ENCODE measurements at places on chromosomes 12 and 14.
A peak's percentile ranks its signal among the peaks of the same experiment; 100 is the strongest.

GRCh38 chr12:126404293-126404881 is 1339.2 kb downstream of the AACS start:
- DNase-seq = no peak

GRCh38 chr14:95431199-95432143 is 85.0 kb downstream of the SYNE3 start:
- no peak for DNase-seq

GRCh38 chr12:6198051-6198450 is 2.1 kb upstream of the CD9 start:
- no peak for DNase-seq

DNA sequence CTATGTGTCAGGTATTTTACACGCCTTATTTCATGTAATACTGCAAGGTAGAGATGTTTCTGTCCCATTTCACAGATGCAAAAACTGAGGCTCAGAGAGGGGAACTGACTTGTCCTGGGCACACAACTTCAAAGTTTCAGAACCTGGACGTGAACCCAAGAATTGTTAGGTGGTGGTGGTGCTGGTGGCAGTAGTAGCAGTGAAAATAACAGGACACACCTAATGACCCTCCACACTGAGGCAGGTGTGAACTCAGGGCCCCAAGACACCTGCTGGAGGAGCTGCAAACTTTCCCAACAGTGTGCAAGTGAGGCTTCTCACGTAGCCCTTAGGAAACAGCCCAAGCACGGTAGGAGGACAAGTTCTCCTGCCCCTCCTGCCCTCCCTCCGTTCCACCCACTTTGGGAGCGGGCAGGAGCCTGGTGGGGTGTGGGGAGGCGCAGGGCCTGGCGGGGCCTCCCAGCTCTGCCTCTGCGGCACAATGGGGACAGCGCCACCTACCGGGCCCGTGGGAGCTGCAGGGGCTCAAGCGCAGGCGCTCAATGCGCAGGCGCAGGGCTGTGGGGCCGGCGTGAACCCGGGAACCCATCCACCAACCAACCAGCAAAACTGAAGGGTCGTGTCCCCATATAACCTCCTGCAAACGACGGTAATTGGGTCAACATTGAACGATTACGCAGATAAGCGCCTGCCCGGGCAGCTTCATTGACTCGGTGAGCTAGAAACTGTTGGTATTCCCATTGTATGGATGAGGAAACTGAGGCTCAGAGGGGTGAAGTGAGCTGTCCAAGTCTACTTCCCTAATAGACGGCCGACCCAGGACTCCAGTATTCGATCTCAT is 12.0 kb upstream of the TRPV4 start:
- DNase-seq = peak; percentile 99

GRCh38 chr14:35416108-35416750 is 11.7 kb upstream of the NFKBIA start:
- DNase-seq = peak; percentile 79

DNA sequence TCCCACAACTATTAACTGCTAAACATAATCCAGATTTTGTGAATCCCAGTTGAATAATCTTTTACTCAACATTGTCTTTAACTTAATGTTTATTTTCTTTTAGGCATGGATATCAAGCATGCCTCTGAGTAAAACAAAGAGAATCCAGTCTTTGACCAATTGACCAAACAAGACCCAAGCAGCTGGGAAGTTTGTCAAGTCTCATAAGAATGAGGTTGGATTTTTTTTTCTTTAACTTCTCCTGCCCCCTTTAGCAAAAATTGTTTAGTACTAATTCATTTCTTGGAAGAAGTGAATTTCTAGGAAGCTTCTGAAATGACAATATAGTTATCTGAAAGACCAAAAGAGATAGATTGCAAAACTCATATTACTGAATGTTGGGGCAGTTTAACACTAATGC is 89.9 kb downstream of the OTOGL start:
- DNase-seq = no peak

- peak; percentile 64 for DNase-seq
Observed at GRCh38 chr12:67482751-67483661, 165.5 kb upstream of the DYRK2 start.

GRCh38 chr12:5453466-5453865 is 21.6 kb downstream of the NTF3 start:
- no peak for DNase-seq

DNA sequence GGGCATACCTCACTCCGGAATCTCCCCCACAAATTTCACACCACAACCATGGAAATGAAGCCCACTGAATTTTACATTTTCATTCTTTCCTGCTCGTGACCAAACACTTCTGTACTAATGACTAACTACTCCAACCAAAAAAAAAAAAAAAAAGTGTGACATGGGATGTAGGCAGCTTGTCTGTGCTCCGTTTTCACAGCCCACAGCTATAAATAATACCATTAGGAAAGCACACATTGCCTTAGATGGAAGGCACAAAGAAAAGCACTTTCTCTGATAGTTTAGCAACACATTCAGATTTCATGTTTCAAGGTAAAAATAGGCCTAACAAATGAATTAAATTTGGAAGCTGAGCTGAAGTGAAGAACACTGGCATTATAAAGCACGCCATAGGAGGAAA is 42.5 kb downstream of the DUSP6 start:
- DNase-seq = no peak

GRCh38 chr14:103123634-103124500 is 606 bp downstream of the TNFAIP2 start:
- DNase-seq = no peak

DNA sequence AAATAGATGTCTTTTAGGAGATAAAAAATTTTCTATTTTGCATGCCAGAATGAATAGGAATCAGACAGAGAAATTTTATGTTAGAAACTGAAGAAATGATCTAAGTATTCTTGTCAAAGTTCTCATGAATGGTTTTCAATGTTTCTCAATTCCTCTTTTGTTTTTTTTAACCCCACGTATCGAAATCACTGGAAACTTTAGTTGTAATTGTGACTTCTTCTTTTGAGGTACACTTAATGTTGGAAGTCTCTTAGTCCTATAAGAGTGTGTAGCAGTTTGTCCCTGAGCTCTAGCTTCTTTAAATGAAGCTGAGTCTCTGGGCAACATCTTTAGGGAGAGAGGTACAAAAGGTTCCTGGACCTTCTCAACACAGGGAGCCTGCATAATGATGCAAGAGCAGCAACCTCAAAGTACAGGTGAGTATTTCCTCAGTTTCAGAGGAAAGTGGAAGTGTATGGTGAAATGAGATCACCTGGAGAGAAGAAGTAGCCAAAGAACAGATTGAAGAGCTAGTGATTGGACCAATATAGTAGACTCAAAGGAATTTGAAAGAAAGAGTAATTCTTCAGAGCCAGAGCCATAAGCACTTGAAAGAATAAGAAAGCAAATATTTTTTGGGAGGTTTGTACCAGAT is at the start of gene CLEC6A:
CLEC6A (plus strand) TSS at position 236 of the 634 bp plus-strand sequence; CDS start at position 386, 150 bp downstream.
- no peak for DNase-seq

GRCh38 chr14:72625689-72626088 is 268.2 kb downstream of the DPF3 start:
- DNase-seq = no peak

DNA sequence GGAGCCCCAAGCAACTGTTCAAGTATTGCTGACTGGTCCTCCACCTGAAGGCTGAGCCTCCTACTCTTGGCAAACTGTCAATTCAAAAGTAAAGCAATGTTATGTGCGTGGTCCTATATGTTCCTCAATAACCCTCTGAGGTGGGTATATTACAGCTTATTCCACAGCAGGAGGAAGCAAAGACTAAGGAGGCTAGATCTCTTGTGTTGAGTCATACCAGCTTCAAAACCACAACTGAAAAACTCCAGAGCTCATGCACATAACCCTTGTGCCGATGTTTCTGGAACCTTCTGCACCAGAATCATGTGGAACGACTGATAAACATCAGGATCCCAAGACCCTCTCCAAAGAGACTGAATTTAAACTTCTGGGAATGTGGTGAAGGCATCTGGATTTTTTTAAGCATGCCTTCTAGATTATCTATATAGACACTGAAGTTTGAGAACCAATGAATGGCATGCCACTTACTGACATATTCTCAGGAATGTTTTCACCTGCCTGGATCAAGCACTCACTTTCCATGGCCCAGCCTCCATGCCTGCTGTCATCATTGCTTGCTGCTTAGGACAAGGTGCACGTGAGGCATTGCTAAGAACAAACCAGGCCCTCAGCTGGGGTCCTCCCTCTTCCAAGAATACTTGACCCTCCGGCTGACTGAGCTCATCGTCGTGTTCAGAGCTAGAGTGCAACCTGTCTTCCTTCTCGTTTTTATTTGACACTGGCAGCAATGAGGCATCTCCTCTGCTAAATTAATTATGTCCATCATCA is 194.7 kb downstream of the BCL11B start:
- no peak for DNase-seq

GRCh38 chr12:118544569-118544968 is 168.2 kb downstream of the SUDS3 start:
- DNase-seq = no peak

DNA sequence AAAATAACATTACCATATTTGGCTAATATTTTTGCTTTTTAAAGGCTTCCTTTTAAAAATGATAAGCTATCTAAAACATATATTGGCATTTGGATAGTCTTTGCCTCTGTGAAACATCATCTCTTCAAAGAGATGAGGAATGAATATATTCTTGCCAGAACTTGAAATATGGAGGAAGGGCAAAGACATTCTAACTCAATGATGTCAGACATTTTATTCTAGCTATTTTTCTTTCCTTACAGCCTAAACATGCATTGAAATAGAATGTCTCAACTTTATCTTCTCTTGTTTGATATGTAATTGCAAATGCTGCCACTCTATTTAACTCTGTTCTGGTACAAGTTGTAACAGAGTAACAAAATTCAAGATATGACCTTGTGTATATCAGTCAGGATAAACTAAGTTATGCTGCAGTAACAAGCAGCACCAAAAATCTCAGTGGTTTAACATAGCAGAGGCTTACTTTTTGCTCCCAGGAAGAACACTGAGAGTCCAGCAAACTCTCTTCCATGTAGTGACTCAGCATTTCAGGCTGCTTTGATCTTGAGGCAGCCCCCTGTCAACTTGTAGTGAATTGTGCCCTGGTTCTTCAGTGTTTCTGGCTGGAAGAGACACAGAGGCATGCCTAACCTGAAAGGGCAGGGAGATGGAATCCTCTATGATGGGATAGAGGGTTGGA is 11.0 kb downstream of the IRAK3 start:
- DNase-seq = no peak

DNA sequence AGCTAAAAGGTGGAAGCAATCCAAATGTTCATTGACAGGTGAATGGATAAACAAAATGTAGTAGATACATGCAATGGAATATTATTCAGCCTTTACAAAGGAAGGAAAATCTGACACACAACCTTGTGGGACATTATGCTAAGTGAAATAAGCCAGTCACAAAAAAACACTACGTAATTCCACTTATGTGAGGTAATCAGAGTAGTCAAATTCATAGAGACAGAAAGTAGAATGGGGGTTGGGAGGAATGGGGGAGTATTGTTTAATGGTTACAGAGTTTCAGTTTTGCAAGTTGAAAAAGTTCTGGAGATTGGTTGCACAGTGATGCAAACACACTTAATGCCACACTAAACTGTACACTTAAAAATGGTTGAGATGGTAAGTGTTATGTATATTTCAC is 62.8 kb downstream of the LIN52 start:
- DNase-seq = no peak

DNA sequence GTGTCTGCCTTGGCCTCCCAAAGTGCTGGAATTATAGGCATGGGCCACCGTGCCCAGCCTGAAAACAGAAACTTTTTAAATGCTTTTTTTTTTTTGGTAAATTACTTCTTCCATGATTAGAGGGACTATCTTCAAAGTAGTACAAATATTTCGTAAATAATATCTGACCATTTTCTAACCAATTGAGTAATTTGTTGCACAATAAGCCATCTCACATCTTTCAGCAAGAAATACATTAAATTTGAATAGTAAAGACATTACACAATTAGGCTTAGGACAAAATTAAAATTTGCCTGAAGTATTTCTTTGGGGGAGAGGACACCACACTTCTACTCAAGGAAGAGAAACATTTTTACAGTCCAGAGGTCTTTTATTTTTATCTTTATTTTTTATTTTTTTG is 84.7 kb upstream of the STRN3 start:
- DNase-seq = no peak

DNA sequence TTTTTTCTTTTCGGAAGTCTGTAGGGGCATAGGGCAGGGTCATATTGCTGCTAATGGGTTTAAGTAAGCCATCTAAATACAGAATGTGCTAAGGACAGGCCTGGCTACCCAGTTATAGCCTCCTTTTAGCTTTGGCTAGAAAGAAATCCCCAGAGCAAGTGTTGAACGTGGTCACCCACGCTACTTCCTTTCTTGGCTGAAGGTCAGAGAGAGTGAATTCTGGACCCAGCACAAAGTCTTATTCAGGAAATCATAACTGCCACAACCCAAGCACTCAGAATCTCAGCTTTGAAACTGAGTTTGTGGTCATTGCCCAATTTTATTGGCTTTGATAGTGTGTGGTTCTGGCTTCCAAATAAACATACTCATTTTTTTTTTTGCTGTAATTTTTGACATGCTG is 542.1 kb upstream of the ATP2B1 start:
- DNase-seq = no peak

Data from activated CD8-positive, alpha-beta memory T cell treated with anti-CD3 and anti-CD28 coated beads, Interleukin-2, amount 50 U/mL, for 48 hours (primary cell).